Activated CD4-positive, alpha-beta T cell treated with anti-CD3 and anti-CD28 coated beads for 4 hours (primary cell): ENCODE measurements at places on chromosomes 1 and 21.
A peak's percentile ranks its signal among the peaks of the same experiment; 100 is the strongest.

- peak; percentile 29 for DNase-seq
Measured at GRCh38 chr1:181159451-181160140, 71.1 kb downstream of the IER5 start.

DNA sequence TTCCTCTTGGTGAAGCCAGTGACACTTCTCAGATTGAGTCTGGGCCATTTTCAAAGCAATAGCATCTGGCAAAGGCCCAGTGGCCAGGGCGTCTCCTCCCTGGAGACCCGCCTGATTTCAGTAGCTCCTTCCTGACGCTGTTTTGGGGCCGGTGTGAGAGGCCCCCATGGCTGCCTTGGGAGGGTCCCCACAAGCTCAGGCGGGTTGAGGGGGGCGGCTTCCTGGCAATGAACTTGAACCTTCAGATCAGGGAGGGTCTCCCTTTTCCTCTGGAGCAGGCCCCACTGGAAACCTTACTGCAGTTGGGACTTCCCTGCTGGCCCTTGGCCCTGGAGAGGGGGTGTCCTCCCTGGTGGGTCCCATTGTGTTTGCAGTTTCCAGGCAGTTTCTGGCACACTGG, 121.2 kb downstream of the CRYAA start:
- DNase-seq = no peak

DNA sequence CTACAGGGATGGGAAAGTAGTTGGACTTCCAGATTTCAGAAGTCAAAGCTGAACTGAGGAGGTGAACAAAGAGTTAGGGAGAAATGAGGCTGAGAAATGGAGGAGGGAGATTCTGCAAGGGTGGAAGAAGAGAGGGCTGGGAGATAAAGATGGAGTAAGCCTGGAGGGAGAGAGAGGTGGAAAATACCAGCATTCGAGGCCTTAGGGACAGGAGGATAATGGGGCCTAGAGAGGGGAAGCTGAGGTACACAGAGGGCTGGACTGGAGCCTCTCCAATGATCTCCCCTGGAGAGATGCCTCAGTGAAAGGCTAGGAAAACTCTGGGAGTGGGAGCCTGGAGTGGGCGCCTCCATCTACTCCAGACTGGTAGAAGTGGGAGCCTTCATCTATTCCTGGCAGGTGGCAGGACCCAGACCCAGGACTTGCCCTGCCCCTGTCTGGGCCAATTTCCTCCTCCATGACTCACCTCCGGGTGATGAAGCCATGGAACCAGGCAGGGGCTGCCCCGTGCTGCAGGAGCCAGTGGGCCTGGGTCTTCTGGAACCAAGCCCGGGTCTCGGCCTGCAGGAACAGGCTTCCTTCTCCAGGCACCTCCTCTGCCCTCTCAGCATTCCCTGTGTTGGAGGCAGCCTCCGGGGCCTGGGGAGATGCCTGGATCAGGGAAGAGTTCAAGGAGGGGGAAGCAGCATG, 1.9 kb downstream of the SH2D2A start:
- peak; percentile 62 for DNase-seq

DNA sequence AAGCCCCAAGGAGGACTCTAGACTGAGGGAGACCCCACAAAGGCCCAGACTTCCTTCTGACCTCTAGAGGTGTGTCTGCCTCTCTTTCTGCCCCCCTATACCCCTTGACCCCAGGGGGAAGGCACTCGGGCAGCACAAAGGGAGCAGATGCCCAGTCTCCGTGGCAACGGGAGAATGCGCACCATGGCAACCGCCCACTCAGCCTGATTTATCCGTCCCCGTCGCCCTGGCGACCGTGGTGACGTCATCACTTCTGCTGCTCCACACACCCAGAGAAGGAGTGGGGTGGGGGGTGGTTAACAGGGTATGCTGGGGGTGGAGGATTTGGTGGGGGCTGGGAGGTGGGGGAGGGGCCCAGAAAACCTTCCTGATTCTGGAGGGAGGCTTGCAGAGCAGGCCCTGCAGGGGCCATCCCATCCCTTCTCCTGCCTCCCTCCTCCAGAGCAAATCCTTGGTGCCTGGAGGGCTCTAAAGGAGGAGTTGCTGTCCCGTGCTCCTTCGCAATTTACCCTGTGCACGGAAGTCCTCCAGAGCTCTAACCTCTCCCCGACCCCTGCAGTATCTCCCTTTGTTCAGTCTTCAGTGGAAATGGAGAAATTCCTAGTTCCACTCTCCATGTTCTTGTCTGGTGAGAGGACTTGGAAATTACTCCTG, 6.3 kb downstream of the CELF3 start:
- peak; percentile 44 for DNase-seq

DNA sequence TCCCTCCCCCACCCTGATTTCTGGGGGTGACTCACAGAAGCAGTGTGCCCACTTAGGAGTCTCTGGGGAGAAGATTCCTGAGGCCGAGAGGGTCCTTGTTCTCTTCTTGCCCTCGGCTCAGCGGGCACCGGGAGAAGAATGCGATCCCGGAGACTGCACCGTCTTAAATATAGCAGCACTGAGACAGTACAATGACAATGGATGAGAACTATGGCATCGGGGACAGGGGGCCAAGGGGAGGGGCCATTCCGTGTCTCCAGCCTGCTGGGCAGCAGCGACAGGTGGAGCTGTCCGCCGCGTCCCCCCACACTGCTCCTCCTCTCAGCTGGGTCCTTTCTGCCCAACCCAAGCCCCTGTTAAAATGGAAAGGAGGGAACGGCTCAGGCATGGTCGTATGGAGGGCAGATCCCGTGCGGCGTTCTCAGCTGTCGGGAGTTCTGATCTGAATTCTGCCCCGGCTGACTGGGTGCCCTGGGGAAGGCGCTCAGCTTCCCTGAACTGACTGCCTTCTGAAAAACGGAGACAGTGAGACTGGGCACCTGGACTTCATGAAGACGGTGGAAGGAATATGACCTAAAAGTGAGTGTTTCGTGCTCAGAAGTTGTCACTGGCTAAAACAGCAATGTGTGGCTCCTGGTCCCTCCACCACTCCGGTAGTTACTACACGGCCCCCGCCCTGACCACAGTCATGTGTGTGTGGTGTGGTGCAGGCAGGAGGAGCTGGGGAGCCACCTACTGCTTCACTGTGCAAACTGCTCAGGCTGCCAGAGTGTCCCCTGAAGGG, at the start of gene MYOM3:
Gene MYOM3, minus strand, starts transcription at position 140 of the 784 bp plus-strand sequence. CDS start 3,499 bp downstream, outside the sequence.
- DNase-seq = peak; percentile 16

DNA sequence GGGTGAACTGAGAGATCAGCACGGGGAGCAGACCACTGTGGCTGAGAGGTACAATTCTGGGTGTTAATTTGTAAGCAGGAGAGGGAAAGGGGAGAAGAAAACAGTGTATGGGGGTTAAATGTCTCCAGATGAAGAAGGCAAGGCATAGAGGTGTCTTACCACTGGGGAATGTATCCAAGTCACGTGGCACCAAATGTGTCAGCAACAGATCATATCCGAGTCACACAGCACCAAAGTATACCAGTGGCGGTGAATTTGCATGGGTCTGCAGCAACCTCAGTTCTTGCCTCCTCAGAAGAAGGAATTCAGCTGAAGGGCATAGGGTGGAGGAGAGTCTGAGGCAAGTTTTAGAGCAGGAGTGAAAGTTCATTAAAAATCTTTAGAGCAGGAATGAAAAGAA, 21.2 kb upstream of the SYCP1 start:
- no peak for DNase-seq

GRCh38 chr1:202311875-202312635, 29.7 kb downstream of the UBE2T start:
- DNase-seq = no peak

- no peak for DNase-seq
Measured at GRCh38 chr1:108505763-108506070, 54.2 kb upstream of the EEIG2 start.

DNA sequence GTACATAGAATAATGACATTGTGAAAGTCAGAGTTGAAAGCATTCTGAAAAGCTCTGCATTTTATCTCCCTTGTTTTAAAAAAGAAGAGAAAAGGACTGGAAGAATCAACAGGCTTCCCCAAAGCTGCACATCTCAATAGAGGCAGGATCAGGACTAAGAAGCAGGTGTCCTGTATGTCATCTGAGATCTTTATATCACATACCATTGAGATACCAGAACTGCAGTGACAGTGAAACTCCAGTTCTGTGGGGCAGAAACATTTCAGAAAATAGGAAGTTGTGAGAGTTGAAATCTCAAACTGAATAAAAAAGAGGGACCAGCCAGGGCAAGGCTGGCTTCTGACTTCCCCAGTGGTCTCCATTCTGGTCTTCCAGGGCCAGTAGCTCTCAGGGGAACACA, 33.0 kb upstream of the SH2D1B start:
- no peak for DNase-seq

DNA sequence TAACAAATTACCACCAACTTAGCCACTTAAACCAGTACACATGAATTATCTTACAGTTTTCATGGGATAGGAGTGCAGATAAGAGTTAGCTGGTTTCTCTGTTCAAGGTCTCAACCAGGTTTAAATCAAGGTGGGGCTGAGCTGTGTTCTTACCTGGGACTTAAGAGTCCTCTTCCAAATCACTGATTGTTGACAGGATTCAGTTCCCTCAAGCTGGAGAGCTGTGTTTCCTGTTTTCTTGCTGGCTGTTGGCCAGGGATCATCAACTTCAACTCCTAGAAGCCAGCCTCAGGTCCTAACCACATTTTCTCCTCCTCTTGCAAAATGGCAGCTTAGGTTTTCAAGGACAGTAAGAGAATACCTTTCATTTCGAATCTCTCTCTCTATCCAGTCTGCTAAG, 123.8 kb upstream of the CHRM3 start:
- DNase-seq = no peak

GRCh38 chr1:10834770-10835412, 38.4 kb upstream of the CASZ1 start:
- no peak for DNase-seq

GRCh38 chr1:206502403-206502802, 4.9 kb upstream of the RASSF5 start:
- no peak for DNase-seq

DNA sequence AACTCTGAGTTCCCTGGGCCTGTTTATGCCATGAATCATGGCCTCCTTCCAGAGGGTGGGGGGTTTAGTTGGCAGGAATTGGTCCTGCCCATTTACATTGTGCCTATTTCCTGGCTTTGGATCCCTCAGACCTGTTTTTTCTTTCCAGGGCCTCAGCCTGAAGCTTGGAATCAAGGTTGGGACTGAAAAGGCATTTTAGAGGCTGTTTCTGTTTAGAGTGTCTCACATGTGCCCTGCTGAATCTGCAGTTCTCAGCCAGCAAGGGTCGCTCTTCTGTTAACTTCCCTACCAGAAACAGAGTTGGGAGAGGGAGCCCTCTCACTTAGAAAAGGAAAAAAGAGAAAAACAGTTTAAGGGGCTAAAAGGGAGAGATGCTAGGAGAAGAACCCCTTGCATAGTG, 191.1 kb downstream of the PTPRC start:
- no peak for DNase-seq

- DNase-seq = no peak
Measured at GRCh38 chr1:100627936-100628335, 90.0 kb downstream of the GPR88 start.

GRCh38 chr1:228835911-228836310, 100.6 kb downstream of the RHOU start:
- no peak for DNase-seq

GRCh38 chr1:205484985-205485967, 19.2 kb upstream of the CDK18 start:
- peak; percentile 58 for DNase-seq

DNA sequence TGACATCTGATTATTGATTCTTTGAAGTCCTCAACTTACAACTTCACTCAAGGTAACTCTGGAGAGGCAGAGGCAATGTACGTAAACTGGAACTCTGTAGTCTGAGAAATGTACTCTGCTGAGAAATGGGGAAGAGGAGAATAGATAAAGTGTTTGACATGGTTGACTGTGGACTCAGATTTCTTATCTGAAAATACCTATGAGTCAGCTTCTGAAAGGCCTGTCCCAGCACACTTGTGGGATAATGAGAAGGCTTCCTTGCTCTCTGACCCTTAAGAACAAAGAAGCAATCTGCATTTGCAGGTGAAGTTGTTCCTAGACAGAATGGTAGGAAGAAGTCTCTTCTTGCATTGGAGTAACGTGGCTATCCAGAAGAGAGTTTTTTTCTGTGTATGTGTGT, 1573.5 kb downstream of the BRINP3 start:
- DNase-seq = no peak

- no peak for DNase-seq
Measured at GRCh38 chr1:214364786-214365295, 83.9 kb downstream of the SMYD2 start.

DNA sequence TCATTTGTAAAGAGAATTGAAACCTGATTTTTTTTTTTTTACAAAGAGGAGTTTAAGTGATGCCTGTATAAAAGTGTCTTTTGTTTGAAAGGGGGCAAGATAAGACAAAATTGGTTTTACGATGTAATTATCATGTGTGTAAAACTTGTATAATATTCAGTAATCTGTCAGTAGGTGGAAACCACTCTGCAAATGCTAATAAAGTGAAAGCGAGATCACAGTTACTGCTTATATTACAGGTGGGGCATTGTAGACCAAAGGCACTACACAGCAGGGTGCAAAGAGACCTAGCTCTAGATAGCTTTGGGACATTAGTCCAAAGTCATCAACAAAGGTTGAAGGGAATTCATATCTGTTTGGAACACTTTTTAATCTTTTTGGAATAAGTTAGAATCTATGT, 174.2 kb downstream of the LHX8 start:
- no peak for DNase-seq

DNA sequence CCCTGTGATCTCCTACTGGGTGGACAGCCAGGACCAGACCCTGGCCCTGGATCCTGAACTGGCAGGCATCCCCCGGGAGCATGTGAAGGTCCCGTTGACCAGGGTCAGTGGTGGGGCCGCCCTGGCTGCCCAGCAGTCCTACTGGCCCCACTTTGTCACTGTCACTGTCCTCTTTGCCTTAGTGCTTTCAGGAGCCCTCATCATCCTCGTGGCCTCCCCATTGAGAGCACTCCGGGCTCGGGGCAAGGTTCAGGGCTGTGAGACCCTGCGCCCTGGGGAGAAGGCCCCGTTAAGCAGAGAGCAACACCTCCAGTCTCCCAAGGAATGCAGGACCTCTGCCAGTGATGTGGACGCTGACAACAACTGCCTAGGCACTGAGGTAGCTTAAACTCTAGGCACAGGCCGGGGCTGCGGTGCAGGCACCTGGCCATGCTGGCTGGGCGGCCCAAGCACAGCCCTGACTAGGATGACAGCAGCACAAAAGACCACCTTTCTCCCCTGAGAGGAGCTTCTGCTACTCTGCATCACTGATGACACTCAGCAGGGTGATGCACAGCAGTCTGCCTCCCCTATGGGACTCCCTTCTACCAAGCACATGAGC, 17.2 kb upstream of the SLC25A44 start:
- DNase-seq = no peak

DNA sequence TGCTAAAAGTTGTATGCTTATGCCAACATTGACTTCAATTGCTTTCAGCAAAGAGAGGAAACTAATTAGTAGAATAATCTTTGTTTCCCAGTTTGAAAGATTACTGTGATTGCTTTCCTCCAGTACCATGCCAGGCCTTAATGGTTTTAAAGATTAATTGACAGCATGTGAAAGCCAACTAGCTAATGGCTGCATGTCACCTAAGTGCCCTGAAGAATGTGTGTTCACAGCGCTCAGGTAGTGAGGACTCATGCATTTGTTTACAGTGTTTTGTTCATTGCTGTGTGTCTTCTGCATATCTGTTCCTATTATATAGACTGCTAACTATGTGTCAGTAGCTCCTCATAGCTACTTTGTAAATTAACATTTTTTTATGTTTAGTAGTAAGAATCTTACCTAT, 335.6 kb downstream of the LRRIQ3 start:
- no peak for DNase-seq

- no peak for DNase-seq
Measured at GRCh38 chr1:248825136-248825535, 579 bp downstream of the SH3BP5L start.

GRCh38 chr1:167344112-167344511, 123.4 kb downstream of the POU2F1 start:
- no peak for DNase-seq
